ENCODE measurements at places on chromosomes 2 and 18. TPM values are rescaled to one million over a fixed set of nuclear protein-coding genes. Genes with fewer than 3 reads are reported as not detected.

GRCh38 chr2:9639000-9639602 is 8.3 kb upstream of the YWHAQ start:
- no peak for DNase-seq
- H3K36me3 ChIP-seq, result no peaks in the 10 kb centered on the region
- H3K27ac ChIP-seq, result no peak overlapping the region
- H3K27me3 ChIP-seq, result no peaks in the 10 kb centered on the region
- H3K4me3 ChIP-seq, result no peak overlapping the region

SERPINB5 gene
- total RNA-seq, result not detected

DNA sequence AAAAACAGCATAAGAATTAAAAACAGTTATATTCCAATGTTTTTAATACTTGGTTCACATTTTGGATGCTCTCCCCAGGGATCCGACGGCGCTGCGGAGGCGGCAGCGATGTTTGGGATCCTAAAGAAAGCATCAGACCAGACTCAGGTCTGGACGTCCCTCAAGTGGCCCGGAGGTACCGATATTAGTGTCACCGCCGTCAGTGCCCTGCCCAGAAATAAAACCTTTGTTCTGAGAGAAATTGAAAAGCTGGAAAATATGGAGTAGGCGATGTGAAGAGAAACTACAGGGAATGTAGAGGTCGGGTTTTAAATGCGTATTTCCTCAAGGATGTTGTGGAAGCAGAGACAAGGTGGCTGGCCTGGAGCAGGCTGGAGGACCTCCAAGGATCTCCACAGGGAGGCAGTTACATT is 683 bp upstream of the TBC1D8 start:
- DNase-seq, result peak; percentile 78
- H3K27me3 ChIP-seq, result no peaks in the 10 kb centered on the region
- peak overlapping the region; percentile 66 for H3K4me3 ChIP-seq
- peaks cover 20% of the 10 kb centered on the region for H3K4me1 ChIP-seq
- peak overlapping the region; percentile 82 for H3K27ac ChIP-seq

PLEK gene
- total RNA-seq, result 202 TPM

DNA sequence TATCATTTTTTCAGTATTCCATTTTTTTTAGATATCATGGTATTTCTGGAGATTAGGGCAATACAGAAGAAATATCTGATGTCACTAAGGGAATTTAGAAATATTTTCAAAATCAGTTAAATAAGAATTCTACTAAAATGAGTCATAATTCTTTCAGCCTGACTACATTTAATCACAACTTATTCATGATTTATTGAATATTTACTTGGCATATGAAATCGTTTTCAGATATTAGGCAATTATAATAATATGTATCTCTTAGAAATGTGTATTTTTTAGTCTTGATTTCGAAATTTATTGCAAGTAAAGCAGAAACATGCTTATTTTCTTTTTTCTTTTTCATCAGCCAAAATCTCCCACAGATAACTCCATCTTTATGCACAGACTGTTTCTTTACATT is 142.2 kb downstream of the CCDC102B start:
- no peak overlapping the region for H3K4me3 ChIP-seq
- no peaks in the 10 kb centered on the region for H3K27me3 ChIP-seq
- no peak overlapping the region for H3K27ac ChIP-seq
- no peaks in the 10 kb centered on the region for H3K36me3 ChIP-seq

Data from spleen (tissue), 13 donors.